ENCODE measurements at places on chromosomes 4 and X.

- no peak for DNase-seq
Observed at GRCh38 chr4:16544251-16544721, 318.0 kb upstream of the TAPT1 start.

GRCh38 chr4:90328558-90328957 lies 201.4 kb downstream of the CCSER1 start:
- no peak for DNase-seq

DNA sequence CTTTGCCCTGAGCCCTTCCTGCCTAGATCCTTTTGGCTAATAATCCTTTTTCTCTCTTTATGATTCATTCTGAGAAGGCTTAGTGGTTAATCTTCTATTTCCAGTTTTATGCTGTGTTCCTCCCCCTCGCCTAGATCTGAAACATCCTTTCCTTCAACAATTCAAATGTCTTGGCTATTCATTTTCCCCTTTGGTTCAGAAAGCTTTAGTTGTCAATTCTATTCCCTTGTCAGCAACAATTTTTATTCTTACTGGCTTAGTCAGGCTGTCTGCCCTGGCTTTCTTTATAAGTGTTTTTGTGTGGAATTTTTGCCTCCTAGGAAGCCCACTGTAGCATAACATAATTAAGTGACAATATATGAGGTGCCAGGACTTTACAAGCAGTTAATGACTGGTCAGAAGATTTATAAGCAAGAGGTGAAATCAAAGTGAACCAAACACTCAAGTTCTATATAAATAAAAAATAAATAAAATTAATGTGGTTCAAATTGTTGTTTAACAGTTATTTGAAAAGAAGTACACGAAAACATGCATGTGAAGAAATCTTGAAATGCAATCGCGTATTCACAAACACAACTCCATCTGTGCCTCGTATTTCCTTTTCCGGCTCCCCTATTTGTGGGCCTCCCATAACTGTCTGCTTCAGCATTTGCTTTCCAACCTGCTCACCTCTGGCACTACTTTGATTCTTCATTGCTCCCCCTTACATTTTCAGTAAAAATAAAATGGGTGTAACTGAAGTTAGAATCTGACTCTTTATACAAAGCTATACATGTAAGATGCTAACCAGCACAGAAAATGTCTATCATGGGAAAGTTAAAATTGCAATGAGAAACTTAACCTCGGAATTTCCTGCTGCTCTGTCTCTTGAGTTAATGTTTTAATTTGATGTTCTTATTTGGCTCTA lies 235.4 kb downstream of the SPRY1 start:
- DNase-seq: no peak

GRCh38 chrX:13700380-13700779 lies 11.5 kb downstream of the RAB9A start:
- DNase-seq: no peak

GRCh38 chr4:74159143-74159709 lies 1.3 kb downstream of the MTHFD2L start:
- no peak for DNase-seq

- DNase-seq: no peak
Observed at GRCh38 chr4:165539801-165540200, 161.0 kb downstream of the CPE start.

DNA sequence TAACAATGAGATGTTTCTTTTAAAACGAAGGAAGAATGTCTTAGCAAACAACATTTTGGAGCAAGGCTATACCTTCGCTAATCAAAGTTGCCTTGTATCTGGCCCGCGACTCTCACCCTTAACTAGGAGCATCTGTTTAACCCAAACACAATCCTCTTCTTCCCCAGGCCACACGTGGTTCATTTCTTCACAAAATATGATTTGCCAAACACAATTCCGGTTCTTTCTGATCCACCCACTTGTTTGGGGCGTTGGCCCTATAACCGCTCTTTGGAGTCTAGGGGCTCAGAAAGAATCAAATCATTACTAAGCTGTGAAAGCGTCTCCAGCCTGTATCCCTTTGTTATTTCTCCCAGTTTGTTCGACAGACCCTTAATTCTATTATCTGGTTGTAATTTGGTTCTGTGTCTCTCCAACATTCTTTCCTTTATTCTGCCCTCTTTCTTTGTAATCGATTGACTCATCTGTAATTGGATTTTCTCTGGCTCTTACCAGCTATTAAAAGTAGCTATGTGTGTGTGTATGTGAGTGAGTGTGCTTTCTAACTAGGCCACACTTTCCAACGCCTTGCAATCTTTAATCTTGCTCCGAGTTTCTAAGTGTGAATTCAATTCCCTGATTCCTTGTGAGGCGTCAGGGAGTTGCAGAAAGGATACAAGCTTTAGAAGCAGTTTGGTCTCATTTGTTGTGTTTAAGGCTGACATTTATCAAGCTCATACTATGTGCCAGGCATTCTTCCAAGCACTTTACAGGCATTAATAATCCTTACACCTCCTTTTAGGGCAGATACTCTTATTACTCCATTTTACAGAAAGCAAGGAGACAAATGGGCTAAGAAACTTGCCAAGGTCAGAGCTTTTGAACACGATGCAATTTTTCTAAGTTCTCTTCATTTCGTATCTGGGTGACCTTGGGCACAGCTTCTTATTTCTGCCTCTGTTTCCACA lies 138.6 kb upstream of the CPEB2 start:
- no peak for DNase-seq

DNA sequence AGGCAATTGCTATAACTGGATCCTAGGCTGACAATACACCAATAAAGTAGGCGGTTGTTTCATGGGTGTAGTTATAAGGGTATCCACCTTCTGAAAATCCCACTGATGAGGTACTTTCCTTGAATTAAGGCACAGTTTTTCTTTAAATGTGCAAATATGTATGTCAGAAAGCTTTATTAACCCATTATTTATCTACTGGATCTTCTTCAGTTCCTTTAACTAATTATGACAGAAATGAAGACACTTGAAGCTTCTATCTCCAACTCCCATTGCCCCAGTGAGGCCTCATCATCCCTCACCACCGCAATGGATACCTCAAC lies 159.6 kb upstream of the KLF3 start:
- no peak for DNase-seq

DNA sequence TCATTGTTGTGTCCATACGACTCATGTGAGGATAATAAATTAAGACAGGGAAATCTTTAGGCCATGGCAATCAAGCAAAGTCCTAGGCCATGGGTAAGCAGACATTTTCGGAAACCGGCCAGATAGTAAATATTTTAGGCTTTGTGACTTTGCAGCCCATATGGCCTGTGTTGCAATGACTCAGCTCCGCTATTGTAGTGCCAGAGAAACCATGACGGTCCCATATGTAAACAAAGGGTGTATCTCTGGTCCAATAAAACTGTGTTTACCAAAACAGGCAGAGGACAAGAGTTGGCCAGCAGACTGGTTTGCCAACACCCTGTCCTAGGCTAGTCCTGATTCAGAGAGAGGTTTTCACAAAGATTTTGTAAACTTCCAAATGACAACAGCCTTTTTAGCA lies 5.0 kb downstream of the FAM114A1 start:
- DNase-seq: no peak

- no peak for DNase-seq
Observed at GRCh38 chr4:60502733-60503132, 697.4 kb upstream of the ADGRL3 start.

DNA sequence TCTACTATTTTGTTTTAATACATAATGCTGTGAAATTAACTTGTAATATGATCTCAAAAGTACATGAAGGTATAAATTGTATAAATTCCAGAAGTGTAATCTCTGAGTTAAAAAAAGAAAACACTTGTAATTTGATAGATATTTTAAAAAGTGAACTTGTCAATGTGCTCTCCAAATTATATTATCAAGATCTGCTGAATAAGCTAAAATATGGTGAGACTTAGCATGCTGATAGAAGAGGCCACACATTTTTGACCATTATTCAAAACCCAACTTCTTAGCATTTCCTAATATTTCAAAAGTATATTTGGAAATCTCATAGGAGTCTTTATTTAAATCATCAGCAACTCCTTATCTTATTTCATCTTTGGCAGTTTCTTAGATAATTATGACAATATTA lies 657.1 kb upstream of the BOD1L1 start:
- no peak for DNase-seq

DNA sequence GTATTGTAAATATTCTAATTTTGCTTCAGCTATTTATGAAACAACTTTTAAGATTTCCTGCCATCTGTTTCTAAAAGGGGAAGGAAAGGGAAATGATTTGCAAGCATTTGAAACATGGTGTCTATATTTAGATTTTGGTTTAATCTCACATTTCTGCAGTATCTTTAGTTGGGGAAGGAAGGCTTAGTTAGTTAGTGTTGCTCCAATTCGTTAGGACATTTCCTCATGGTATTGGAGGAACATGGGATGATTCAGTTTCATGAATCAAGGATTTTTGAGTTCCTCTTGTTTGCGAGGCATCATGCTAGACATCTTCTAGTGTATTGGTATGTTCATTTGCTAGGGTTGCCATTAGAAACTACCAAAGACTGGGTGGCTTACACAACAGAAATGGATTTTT lies 20.5 kb upstream of the TMEM192 start:
- no peak for DNase-seq

- DNase-seq: peak; percentile 78
Observed at GRCh38 chr4:68373513-68373912, 23.6 kb upstream of the YTHDC1 start.

DNA sequence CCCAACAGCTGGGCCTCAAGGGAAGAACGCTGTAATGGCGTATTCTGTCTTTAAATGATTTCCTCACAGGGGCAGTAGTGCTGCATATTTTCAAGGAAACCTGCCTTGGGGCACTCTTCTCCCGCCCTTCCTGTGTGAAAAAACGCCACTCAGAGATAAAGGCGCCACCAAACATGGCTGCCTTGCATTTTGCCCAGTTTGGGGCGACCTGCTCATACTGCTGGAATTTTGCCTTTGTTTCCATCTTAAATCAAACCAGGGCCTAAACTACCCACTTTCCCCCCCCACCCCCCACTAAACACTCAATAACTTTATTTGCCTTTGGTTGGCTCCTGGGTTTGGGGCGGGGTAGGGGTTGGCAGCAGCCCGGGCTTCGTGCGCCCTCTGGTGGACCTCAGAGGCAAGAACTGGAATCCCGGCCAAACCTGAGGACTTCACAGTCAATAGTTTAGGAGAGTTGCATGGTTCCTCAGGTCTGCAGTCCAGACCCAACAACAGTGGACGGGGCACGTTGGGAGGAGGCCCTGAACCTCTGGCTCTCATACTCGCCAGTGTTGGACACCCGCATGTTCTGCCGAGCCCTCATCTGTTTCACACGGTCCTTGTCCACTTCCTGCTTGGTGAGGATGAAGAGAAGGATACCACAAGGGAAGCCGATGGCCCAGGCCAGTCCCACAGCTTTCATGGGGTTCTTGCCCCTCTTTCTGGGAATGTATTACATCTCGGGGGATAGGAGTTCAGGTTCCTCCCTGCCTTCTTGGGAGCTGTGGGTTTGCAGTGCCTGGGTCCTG lies 220.1 kb upstream of the STK26 start:
- peak; percentile 81 for DNase-seq

GRCh38 chrX:39760930-39761329 lies 336.8 kb downstream of the BCOR start:
- DNase-seq: no peak

- no peak for DNase-seq
Observed at GRCh38 chr4:151329217-151330007, 4.0 kb upstream of the SH3D19 start.

DNA sequence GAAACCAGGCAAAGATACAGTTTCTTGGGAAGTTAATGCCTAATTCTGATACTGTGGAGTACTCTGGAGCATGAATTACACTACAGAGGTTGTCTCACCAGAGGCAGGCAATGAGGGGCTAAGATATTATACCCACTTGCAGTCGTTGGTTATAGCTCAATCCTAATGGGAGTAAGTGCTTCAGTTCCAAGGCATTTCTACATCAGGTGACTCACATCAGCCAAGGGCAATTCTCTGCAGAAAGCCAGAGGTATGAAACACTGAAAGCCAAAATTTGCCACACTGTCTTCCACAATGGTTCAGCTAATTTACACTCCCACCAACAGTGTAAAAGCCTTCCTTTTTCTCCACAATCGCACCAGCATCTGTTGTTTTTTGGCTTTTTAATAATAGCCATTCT lies 174.0 kb upstream of the IL15 start:
- no peak for DNase-seq

GRCh38 chr4:85544751-85545150 lies 69.8 kb downstream of the ARHGAP24 start:
- no peak for DNase-seq

DNA sequence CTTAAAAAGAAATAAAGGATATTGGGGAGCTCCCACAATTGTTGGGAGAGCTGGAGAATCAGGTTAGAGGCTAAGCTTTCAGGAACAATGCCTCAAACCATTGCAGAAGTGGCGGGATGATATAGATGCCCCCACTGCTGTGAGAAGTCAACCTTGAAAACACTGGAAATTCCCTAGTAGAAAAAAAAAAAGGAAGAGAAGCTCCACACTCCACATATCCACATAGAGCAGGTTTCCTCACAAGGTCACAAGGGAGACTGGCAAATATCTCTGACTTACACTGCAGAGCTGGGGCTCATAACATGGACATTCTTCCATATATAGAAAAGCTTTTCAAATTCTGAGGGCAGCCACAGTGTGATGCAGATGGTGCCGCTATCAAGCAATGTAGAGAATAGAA lies 22.7 kb upstream of the OGT start:
- no peak for DNase-seq

- no peak for DNase-seq
Observed at GRCh38 chr4:26076896-26077295, 162.9 kb downstream of the SMIM20 start.

- DNase-seq: no peak
Observed at GRCh38 chr4:5003372-5003857, 15.8 kb downstream of the CYTL1 start.

DNA sequence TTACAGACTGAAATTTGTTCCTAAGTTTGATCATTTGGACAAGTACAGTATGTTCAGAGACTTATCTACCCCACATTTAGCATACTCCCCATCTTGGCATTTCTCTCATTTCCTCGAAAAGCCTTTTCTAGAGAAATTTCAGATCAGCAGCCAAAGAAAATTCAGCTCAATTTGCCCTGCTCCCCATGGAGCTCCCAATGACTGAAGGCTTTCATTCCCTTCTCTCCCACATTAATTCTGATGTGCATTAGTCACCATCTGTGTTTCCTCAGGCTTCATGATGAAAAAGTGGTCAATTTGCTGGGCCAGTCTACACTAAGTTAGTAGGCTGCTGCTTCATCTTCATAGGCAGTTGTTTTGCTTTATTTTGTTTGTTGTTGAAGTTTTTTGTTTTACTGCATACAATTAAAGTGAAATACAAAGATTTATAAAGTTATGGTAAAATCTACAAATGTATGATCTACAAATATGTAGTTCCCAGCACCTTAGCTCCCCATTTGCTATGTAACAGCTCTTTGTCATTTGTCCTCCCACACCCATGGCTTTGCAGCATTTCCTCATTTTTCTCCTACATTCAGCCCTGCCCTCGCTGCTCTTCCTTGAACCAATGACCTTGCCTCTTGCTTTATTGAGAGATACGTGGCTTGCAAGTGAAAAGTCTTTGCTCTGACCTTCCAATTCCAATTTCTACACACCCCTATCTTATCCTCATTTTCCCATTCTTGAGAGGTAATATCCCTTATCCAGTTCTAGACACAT lies 193.9 kb downstream of the ANAPC10 start:
- DNase-seq: no peak

GRCh38 chr4:23373261-23373660 lies 516.6 kb downstream of the PPARGC1A start:
- DNase-seq: no peak

- DNase-seq: no peak
Observed at GRCh38 chrX:134999469-134999868, 8.7 kb downstream of the SMIM10 start.

All from CD8-positive, alpha-beta T cell (primary cell).